CD4-positive, alpha-beta T cell treated with Interleukin-2 at 100 ng/mL for 4 hours (primary cell): ENCODE measurements at places on chromosomes 16 and 17.
A peak's percentile ranks its signal among the peaks of the same experiment; 100 is the strongest.

- peak; percentile 83 for DNase-seq
Observed at GRCh38 chr16:80580109-80580832, 39.5 kb downstream of the DYNLRB2 start.

GRCh38 chr16:84667600-84668309 is 19.4 kb downstream of the KLHL36 start:
- no peak for DNase-seq

GRCh38 chr17:42131981-42132432 is 9.4 kb downstream of the HSPB9 start:
- DNase-seq = no peak

DNA sequence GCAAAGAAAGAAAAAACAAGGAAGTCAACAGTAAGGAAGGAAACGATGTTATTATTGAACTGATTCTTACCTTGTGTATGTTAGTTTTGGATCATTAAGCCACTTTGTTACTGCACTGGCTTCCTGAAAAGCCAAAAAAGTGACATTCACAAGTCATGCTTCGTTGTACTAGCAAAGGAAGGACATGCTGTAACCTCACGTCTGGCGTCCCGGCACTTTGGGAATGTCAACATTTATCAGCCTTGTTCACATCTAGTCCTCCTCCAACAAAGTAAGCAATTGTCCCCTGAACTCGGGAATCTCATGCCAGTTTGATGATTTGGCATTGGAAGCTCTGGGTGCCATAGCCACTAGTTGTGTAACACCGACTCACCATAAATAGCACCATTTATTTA is 731 bp upstream of the MKS1 start:
- no peak for DNase-seq

GRCh38 chr17:17207998-17208397 is 1.9 kb upstream of the PLD6 start:
- no peak for DNase-seq

- no peak for DNase-seq
Observed at GRCh38 chr17:44757045-44757917, 1.5 kb upstream of the ADAM11 start.

DNA sequence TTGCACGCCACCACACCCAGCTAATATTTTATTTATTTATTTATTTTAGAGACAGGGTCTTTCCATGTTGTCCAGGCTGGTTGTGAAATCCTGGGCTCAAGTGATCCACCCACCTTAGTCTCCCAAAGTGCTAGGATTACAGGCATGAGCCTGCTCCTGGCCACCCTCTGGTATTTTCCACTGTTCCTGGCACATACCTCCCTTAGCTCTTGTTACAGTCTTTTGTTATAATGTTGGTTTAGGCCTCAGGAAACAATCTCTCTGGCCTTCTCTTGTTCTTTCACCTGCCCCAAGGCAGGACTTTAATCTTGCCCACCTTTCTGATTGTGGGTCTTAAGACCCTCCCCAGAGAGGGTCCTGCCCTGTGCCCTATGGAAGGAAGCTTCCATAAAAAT is 3.6 kb upstream of the CYTH1 start:
- no peak for DNase-seq

GRCh38 chr16:56783344-56783743 is 53.4 kb downstream of the NUP93 start:
- DNase-seq = no peak

- no peak for DNase-seq
Observed at GRCh38 chr17:76956846-76957540, 88.8 kb downstream of the MGAT5B start.

DNA sequence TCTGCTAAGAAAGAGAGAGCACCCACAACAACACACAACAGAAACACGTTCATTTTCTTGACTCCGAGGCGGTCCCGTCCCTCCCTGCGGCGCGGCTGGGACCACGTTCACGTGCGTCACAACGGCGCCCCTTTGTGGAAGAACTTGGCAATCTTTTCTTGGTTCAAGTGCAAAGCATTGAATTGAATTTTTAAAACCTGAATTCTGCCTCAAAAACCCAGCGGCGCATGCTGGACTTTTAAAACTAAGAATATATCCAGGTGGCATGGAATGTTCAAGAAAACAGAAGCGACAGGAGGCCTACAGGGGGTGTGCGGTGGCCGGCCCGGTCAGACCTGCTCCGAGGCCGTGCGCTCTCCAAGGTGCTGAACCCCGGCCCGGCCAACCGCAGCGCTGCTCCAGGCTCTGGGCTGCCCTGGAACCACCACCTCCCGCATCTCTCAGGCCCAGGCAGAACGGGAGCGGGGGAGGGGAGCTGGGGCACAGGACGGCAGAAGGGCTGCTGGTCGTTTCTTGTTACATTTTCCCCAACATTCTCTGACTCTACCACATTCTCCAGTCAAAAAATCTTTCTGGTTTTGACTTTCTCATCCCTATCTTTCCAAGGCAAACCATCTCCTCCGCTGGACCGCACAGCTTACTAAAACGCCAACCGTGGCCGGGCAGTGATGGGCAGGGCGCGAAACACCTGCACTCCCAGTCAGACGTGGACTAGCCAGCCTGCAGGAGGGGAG is 3.4 kb upstream of the HEXD start:
- peak; percentile 74 for DNase-seq

DNA sequence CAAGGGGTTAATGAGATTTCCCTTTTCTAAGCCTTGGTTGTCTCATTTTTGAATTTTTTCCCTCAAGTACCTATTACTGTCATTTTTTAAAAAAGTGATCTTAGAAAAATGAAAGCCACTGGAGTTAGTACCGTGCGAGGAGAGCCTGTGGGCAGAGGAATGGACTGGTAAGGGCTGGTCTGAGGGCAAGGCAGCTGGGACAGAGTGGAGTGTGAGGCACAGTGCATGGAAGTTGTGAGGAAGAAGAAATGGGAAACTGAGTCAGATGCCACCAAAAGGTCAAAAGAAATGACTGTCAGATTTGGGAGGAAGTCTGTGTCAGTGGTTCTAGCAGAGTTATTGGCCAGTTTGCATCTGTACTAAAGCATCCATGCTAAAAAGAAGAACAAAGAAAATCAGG is 8.2 kb downstream of the RASD1 start:
- no peak for DNase-seq

- DNase-seq = no peak
Observed at GRCh38 chr17:80482555-80483308, 6.3 kb upstream of the NPTX1 start.

DNA sequence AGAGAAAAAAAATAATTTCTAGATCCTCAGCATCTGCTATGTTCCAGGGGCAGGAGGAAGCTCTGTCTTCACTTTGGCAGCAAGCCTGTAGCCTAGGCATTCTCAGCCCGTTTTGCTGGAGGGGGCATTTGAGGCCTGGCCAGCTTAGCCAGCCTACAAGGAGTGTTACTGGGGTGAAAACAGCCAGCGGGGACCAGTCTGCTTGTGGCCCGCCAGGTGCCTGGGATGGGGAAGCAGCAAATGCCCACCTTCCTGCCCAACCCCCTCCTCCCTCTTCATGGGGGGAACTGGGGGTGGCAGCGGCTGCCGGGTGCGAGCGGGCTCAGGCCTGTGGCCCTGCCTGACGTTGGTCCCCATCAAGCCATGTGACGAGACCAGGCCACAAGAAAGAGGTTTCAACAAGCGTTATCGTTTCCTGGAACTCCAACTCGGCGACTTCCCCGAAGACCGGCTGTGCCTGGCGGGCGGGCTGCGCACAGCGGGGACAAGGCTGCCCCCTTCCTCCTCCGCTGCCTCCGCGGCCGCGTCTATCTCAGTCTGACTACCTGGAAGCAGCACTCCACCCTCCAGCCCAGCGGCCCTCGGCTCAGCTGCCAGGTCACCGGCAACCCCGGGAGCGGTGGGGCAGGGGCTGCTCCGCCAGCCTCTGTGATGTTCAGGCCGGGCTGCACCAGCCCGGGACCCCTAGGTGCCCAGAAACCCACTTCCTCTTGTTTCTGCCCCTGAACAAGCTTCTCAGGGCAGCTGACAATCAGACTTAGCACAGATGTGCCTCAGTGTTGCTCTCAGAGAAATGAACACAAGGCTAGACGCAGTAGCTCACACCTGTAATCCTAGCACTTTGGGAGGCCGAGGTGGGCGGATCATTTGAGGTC is 22.9 kb downstream of the SOCS1 start:
- DNase-seq = peak; percentile 96

DNA sequence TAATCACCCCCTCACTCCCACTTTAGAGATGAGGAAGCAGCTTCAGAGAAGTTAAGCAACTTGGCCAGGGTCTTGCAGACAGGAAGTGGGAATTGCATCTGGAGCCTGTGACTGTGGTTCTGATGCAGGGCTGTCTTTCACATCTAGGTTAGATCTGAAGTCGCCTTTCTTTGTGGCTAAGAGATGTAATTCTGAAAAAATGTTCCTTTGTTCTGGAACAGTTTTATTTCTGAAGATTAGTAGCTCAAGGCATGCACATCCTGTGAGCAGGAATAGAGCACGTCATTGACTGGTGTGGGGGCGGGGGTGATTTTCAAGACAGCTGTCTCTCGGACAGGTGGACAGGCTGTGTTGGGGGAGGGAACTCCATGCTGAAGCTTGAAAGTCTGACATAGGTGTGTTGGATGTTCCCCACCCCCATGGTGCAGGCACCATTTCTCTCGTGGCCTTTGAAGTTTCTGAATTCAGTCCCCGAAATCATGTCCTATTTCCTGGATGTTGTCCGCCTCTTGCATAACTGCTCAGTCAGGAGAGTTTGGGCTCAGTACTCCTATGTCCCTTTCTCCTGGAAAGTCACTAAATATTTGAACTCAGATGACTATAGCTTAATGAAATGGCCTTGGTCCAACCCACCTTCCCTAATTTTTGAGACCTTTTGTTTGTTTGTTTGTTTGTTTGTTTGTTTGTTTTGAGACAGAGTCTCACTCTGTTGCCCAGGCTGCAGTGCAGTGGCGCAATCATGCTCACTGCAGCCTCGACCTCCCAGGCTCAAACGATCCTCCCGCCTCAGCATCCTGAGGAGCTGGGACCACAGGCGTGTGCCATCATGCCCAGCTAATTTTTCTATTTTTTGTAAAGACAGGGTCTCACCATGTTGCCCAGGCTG is 21.0 kb upstream of the HERPUD1 start:
- no peak for DNase-seq

DNA sequence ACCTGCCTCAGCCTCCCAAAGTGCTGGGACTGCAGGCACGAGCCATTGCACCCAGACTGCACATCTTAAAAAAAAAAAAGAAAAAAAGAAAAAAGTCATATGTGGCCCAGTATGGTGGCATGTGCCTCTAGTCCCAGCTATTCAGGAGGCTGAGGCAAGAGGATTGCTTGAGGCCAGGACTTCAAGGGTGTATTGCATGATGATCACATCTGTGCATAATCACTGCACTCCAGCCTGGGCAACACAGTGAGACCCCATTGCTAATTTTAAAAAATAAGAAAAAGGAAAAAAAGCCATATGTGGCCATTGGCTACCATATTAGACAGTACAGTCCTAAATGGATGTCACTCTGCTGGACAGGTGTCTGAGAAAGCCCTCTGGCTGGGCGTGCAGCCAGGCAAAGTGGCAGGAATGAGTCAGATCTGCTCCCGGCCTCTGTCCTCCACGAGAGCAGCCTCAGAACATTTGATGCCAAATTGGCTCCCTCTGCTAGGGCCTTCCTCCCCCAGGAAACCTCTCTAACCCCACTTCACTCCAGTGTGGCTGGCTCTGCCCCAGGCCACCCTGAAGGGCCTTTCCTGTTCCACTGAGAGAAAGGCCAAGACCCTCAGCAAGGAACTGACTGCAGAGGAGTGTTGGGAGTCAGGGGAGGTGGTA is 14.7 kb downstream of the CA7 start:
- no peak for DNase-seq

DNA sequence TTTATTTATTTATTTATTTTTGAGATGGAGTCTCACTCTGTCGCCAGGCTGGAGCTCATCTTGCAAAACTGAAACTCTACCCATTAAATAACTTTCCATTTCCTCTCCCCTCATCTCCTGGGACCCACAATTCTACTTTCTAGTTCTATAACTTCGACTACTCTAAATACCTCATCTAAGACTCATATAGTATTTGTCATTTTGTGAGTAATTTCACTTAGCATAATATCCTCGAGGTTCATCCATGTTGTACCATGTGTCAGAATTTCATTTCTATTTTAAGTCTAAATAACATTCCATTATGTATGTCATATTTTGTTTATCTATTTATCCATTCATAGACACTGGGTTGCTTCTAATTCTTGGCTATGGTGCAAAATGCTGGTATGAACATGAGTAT is 5.1 kb upstream of the NT5M start:
- DNase-seq = no peak

- DNase-seq = no peak
Observed at GRCh38 chr17:19716108-19717030, at the start of gene SLC47A2. Gene SLC47A2 (minus strand): TSS chr17:19716584. CDS start chr17:19716555, 29 bp downstream.

GRCh38 chr16:11796227-11797165 is 562 bp downstream of the ZC3H7A start:
- DNase-seq = peak; percentile 14
